ENCODE measurements at places on chromosomes 1 and 21.

DNA sequence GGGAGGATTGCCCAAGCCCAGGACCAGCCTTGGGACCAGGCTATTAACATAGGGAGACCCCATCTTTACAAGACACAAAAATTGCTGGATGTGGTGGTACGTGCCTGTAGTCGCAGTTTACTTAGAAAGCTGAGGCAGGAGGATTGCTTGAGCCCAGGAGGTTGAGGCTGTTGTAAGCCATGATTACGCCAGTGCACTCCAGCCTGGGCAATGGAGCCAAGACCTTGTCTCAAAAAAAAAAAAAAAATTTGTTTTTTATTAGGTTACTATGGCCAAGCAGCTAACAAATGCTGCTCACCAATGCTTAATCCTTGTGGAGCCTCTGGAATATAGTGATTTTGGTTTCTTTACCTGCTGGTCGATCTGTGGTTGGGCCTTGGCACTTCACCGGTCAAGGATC lies 8.8 kb downstream of the ARID1A start:
- DNase-seq, result no peak

GRCh38 chr1:147243228-147243685 lies 773 bp downstream of the CHD1L start:
- no peak for DNase-seq

DNA sequence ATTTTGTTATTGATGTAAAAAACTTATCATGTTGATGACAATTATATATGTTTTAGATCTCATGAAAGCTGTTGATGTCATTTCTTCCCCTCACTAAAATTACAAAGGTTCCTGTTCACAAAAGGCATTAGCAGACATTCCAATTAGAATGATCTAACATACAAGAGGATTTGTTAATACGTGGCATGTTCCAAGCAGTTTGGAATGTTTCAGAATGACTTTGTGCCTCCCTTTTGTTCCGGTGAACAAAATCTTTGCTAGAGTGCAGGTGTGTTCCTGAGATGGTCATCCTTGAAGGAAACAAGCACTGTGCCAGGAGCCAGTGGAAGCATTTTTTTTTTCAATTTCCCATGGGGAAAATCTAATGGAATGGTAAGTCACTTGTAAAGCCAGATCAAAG lies 108.0 kb upstream of the KCTD3 start:
- DNase-seq, result no peak

- DNase-seq, result no peak
These were observed 197.2 kb downstream of the RWDD3 start for GRCh38 chr1:95431235-95431634.

- no peak for DNase-seq
These were observed 14.0 kb downstream of the FAAP20 start for GRCh38 chr1:2180297-2181245.

GRCh38 chr1:167220537-167221125 lies at the start of gene POU2F1:
POU2F1 (plus strand) TSS chr1:167220886; CDS start chr1:167220898, 12 bp downstream.
- peak; percentile 99 for DNase-seq

GRCh38 chr1:29643281-29643680 lies 407.0 kb downstream of the PTPRU start:
- DNase-seq, result no peak

DNA sequence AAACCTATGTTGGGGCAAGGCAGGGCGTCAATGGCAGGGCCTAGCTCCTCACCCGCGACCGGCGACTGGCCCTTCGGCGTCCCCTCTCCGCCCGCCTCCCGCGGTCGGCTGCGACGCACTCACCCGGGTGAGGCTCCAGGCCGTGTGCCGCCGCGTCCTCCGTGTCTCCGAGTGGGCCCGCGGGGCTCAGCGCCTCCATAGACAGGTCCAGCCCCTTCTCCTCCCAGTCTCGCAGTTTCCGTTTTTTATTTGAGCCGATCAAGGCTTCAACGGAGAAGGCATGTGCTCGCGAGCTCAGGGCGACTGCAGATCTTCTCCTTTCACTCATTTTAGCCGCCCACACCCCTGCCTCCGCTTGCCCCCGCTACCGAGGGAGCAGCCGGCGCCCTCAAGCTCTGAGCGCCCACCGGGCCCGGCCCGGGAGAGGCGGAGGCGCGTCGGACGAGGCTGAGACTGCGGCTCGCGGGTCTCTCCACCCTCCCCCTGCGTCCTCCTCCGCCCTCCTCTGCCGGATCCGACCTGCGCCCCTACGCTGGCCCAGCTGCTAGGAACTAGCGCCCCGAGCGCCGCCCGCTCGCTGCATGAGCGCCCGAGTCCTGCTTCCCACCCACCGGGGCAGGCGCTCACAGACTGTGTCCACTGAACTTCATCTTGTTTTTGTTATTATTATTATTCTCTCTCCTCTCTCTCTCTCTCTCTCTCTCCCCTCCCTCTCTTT lies 516 bp downstream of the TBX15 start:
- DNase-seq, result no peak

GRCh38 chr1:30012455-30013440 lies 710.6 kb downstream of the MATN1 start:
- DNase-seq, result no peak

DNA sequence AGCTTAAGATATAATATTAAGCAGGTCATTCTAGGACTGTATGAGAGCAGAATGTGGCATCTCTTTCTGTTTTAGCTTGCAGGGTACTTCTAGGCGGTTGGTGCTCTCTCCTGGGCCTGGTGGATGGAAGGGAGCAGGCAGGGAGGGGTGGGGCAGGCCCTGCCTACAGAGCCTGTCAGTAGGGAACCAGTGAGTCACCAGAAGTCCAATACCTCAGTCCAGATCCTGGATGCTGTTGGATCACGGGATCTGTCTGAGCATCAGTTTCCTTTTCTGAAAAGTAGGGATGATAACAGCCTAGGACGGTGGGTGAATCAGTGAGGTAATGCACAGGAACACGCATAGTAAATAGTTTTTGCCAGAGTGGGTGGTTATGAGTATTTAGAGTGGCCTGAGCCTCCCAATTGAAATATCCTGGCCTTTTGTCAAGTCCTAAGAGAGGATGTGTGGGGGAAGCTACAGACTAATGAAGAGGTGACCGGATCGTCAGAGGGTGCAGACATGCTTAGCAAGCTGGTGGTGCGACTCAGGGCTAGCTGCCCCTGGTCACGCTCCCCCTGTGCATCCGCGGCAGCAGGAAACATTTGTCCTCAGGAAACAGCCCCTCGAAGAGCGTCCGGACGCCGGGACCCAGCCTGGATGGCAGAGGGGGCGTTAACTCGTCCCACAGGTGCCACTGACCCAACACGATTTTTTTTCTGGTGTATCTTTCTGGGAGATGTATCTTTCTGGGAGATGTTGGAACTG lies 23.9 kb downstream of the NAV1 start:
- no peak for DNase-seq

Measured in GM06990 (cell line).